Hepatic stellate cell (primary cell): ENCODE measurements at places on chromosomes 4 and X.

- DNase-seq: no peak
Measured at GRCh38 chr4:139728840-139729239, 63.2 kb downstream of the MGST2 start.

GRCh38 chrX:23742174-23742696 lies 841 bp downstream of the ACOT9 start:
- DNase-seq: peak; percentile 65

GRCh38 chr4:169818063-169818679 lies 60.4 kb upstream of the HPF1 start:
- no peak for DNase-seq

DNA sequence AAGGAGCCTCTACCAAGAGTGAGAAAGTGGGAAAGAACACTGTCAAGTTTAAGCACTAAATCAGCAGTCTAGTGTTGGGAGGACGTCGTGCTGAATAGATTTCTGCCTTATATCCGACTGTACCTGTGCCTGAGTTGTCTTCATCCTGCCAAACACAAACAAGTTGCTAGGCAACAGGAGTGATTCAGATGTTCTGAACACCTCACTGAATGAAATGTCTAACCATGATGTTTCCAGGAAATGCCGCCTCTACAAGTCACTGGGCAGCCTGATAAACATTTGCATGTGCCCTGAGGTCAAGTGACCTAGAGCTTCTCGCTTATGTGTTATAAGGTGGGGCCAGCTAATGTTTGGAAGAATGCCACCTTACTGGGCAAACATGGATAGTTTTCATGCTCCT lies 37.9 kb downstream of the SGMS2 start:
- DNase-seq: no peak
